Left forelimb (tissue), 1 donor: ENCODE measurements at places on chromosomes 1 and 21.

- DNase-seq, result peak; percentile 66
Observed at GRCh38 chr1:229557913-229558414, 543 bp downstream of the ABCB10 start.

DNA sequence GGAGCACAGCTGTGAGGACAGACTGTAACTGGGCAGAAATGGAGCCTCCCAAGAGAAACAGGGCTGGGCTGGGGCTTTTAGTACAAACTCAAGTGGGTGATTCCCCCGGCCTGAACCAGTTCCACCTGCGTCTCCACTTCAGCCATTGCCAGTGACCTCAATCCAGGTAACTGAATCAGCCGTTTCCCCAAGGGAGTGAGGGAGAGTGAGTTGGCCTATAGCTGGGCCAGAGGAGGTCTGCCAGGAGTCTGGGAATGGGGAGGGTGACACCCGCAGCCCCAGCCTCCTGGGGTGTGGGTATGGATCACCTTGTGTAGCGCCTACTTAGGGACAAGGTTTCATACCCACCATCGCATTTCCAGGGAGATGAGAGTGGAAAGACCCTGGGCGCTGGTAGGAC is 8.5 kb downstream of the SLC26A9 start:
- DNase-seq, result no peak

DNA sequence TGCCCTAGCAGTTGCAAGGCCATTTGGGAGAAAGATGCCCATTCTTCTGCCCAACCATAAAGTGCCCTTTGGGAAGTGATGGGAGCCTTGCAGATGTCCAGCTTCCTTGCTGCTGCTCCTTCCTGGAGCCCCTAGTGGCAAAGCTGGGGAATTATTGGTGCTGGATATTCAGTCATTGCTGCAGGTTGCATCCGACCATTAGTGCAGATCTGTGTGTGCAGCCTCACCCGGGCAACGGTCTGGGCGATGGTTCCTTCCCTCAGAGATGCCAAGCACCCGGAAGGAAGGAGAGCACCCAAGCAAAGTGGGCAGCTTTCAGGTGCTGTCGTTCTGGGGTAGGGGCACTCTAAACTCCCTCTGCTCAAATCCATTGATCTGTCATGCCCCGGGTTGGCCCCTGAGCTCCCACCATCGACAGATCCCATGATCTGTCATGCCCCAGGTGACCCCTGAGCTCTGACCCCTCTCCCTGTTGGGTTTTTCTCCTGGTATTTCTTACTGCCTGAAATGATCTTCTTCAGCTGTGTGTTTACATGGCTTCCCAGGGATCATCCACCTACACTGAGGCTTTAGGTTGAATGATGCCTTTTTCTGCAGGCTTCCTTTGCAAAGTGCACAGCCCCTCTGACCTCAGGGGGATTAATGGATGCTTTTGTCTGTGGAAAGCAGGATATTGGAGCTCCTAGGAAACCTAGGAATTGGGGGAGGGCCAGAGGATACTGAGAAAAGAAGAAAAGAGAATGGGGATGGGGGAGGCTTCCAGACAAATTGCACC is 467.5 kb downstream of the PTPRU start:
- DNase-seq, result no peak

DNA sequence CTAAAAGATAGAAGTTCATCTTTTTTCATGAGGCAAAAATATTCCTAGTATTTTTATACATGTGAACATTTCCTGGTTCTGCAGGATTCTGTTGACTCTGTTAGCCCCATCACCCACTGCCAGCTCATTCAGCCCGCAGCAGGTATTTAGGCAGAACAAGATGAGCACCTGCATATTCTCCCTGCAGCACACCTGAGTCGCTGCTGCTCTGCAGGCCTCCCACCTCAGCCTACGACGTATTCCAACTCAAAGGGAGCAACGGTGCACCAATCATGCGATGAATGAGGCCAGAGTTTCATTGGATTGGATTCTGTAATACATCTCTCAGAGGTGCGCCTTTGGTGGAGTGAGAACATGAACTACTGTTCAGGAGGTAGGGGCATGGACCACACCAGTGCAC is 87.6 kb downstream of the CNIH3 start:
- no peak for DNase-seq

DNA sequence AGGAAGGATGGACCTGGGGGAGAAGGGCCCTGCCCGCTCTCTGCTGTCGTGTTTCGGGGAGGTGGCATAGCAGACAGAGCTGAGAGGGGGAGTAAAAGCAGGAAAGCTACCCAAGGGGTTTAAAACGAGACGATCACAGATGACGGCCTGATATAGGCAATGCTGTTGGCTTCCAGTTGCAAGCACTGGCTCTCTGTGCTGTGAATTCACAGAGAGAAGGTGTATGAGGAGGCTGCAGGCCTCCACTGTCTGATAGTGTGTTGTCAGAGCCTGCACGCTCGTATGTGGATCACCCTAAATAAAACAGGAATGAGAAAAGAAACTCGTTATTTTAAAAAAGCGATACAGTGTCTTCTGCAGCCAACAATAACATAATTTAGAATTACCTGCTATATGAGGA is 57.4 kb downstream of the LGR6 start:
- no peak for DNase-seq

GRCh38 chr1:41394959-41395956 is 34.0 kb downstream of the FOXO6 start:
- no peak for DNase-seq

GRCh38 chr1:172446547-172446946 is 2.7 kb upstream of the PIGC start:
- no peak for DNase-seq

DNA sequence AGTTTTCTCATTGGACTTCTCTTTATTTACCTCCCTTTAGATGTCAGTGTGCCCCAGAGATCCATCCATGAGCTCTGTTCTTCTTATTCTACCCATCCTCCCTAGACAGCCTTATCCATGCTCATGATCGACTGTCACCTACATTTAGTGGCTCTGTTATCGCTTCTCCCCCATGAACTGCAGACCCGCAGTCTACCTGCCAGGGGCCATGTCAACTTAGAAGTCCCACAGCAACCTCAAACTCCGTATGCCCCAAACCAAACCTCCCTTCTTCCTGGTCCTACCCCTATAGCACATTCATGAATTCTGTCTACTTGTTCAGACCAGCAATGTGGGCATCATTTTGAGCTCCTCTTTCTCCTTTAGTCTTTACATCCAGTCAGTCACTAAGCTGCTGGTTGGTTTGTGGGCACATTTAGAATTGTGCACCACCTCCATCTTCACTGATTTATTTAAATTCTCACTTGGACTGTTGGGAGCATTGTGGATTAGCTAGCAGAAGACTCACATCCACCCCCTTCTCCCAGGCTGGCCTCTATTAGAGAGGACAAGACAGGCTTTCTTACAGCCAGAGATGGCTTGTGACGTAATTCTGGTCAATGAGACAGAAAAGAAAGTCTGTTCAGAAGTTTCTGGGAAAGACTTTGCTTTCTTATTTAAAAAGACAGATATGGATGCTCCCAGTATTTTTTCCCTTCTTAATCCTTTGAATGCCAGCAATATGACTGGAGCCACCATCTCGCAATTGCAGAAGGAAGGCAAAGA is 19.1 kb downstream of the C1orf116 start:
- DNase-seq, result no peak

GRCh38 chr1:29349871-29350491 is 113.7 kb downstream of the PTPRU start:
- no peak for DNase-seq

GRCh38 chr1:17553975-17554700 is 14.6 kb downstream of the ARHGEF10L start:
- DNase-seq, result no peak

- DNase-seq, result no peak
Observed at GRCh38 chr1:212635141-212635631, 26.6 kb downstream of the ATF3 start.

- DNase-seq, result no peak
Observed at GRCh38 chr1:161902182-161902581, 121.5 kb downstream of the OLFML2B start.

DNA sequence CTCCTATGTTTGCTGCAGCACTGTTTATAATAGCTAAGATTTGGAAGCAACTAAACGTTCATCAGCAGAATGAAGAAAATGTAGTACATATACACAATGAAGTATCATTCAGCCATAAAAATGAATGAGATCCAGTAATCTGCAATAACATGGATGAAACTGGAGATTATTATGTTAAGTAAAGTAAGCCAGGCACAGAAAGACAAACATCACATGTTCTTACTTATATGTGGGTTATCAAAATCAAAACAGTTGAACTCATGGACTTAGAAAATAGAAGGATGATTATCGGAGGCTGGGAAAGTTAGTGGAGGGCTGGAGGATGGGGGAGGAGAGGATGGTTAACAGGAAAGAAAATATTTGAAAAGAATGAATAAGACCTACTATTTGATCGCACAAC is 1017.6 kb downstream of the KCNT2 start:
- no peak for DNase-seq

- DNase-seq, result no peak
Observed at GRCh38 chr1:64523413-64524337, 53.7 kb downstream of the CACHD1 start.

GRCh38 chr1:209601809-209602657 is 18.5 kb downstream of the CAMK1G start:
- no peak for DNase-seq

GRCh38 chr1:229015806-229016205 is 255.1 kb upstream of the RAB4A start:
- no peak for DNase-seq

GRCh38 chr1:56670350-56670749 is 25.2 kb downstream of the PRKAA2 start:
- DNase-seq, result no peak

- DNase-seq, result no peak
Observed at GRCh38 chr1:232602622-232603021, 27.3 kb downstream of the SIPA1L2 start.

DNA sequence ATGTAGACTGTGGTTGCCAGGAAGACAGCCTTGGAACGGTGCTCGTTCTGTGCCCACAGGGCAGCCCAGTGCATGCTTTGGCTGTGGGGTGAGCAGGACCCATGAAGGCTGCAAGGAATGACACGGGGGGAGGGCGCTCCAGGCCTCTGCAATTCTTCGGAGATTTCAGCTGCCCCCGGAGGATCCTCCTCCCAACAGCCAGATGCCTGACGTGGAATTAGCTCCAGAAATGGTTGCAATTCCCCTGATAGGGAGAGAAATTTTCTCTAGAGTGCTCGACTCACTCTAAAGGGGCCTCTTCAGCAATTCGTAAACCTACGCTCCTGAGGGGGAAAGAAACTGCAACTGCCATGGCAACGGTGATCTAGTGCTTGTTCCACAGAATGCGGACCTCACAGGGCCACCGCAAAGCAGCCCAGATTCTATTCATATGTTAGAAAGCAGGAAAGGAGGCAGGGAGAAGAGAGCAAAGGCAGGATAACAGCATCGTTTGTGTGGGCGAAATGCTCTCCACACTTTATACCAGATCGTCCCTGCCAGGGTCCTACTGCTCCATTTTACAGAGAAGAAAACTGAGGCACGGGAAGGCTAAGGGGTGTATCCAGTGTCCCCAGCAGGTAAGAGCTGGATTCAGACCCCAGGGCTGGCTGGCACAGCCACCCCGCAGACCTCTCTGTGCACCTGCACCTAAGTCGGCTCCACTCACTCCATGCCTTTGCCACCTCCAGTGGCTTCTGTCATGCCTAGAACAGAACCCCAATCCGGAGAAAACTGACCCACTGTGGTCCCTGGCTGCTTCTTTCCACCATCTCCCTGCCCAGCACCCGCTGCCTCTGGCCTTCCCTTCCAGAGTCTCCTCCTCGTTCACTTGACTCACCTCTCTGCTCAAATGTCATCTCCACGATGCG is 11.9 kb upstream of the PDE9A start:
- DNase-seq, result no peak

- no peak for DNase-seq
Observed at GRCh38 chr1:211695135-211695816, 19.9 kb upstream of the NEK2 start.

DNA sequence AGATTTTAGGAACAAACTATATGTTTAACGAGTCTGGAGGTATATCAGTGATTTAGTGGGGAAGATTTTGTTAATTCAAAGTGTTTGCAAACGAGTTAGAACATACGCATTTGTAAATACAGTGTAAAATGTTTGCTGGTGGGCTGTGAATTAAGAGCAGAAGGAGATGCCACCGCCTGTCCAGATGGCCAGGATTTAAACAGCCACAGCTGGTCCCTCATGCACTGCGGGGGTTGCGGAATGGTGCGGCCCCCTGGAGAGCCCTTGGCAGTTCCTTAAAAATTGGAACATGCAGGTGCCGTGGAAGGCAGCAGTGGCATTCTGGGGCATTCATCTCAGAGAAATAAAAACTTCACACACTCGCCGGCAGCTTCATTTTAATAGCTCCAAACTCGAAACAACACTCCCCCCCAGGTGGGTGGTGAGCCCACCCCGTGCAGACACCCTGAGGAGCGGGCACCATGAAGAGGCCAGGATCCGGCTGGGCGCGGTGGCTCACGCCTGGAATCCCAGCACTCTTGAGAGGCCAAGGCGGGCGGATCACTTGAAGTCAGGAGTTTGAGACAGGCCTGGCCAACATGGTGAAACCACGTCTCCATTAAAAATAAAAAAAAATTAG is 3.5 kb upstream of the C1orf159 start:
- DNase-seq, result peak; percentile 57

GRCh38 chr21:45713613-45714012 is 70.1 kb downstream of the PCBP3 start:
- no peak for DNase-seq

DNA sequence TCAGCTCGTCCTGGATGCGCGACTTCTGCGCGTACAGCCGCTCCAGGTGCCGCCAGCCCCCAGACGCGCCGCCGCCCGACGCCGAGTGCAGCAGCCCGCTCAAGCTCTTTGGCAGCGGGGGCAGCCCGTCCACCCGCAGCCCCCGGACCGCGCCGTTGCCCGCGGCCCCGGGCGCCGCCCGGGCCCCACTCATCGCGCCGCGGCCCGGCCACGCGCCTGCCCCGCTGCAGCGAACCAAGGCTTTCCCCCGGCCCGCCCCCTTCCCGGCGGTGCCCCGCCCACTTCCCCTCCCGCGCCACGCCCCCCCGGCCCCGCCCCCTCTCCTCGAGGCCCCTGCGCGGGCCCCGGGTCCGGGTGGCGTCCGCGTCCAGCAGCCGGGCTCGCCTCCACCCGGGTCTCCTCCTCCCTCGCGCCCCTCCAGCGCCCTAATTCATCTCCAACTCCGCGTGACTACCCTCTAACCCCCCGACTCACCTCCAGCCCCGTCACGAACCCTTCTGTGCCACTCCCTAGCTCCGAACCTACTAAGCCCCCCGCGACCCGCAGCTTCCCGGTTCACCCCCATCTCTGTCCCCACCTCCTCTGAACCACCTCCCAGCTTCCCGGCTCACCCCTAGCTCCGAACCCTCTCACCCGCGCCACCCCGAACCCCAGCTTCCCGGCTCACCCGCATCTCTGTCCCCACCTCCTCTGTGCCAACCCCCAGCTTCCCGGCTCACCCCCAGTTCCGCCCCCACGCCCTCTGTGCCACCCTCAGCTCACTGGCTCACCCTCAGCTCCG is at the start of gene FAM89A:
TSS of gene FAM89A (minus strand) at position 236 of the 781 bp plus-strand sequence. CDS start at position 193, 43 bp downstream.
- DNase-seq, result peak; percentile 85

- no peak for DNase-seq
Observed at GRCh38 chr1:200493344-200493743, 83.5 kb upstream of the ZNF281 start.

GRCh38 chr1:85585799-85586198 is 5.2 kb downstream of the CCN1 start:
- no peak for DNase-seq
